ENCODE measurements at places on chromosomes 11 and 22.

- no peak for DNase-seq
Observed at GRCh38 chr11:79335681-79336080, 105.1 kb downstream of the TENM4 start.

- DNase-seq: no peak
Observed at GRCh38 chr11:45890886-45891550, 5.6 kb downstream of the MAPK8IP1 start.

- DNase-seq: no peak
Observed at GRCh38 chr11:62805961-62806441, 761 bp upstream of the NXF1 start.

DNA sequence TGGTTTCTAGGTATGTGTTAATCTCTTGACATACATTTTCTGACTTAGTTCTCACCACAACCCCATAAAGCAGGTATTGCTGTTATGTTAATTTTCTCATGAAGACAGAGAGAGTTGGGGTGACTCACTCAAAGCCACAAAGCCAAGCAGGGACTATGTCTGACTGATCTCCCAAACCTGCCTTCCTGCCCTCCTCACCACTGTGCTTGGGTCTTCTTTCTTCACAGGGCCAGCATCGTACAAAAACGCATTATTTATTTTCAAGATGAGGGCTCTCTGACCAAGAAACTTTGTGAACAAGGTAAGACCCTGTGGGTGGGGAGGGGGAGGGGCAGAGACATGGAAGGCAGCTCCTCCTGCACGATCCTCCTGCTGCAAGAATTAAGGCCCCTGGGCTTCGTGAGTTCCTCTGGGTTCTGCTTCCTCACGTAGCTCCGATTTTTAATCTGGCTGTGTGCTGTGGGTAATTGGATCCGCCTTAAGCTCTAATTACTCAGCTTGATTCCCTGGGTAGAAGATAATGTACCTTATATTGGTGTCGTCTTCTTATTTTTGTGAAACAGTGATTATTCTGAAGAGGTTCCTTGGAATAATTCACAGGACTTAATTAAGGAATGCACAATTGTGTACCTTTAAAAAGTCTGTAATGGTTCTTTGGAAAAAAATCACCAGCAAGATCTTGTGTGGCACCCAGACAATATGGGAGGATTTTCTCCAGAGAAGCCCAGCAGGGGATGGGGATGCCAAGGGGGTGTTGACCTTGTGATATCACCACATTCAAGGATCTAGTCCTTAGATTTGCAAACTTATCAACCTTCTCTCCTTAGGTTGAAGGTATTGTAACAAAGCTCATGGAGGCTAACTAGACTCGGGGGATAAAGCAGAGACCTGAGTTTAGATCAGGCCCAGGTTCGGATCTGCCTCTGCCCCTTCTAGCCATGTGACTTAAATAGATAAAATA lies 112.9 kb downstream of the SPON1 start:
- DNase-seq: no peak

GRCh38 chr11:133705873-133706272 lies 139.4 kb downstream of the SPATA19 start:
- DNase-seq: no peak

- no peak for DNase-seq
Observed at GRCh38 chr11:83456075-83456474, 169.9 kb upstream of the CCDC90B start.

DNA sequence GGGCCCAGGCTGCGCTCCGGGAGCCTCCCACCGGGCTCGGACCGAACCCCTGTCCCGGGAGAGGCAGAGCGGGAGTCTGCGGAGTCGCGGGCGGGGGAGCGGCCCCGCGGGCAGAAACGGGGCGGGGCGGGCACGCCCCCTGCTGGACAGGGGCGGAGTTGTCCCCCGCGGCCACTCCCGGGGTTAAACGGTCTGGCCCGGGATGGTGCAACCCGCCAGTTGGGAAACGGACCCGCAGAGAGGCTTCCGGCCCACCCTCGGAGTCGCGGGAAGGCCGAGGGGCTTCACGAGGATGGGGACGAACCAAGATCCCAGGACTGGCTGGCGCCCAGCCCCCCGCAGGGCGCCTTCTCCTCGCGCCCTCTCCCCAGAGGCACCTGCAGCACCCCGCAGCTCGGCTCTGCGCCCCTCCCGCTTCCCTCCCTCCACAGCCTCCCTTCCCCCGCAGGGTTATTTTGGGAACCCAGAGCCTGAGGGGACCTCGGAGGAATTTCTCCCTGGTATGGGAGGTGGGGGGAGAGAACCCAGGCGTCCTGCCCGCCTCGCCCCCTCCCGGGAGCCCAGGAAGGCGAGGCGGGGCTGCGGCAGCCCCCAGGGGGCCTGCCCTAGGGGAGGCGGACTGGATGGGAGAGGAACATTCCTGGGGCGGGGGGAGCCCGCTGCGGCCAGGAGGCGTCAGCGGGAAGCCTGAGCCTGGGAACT lies 902 bp downstream of the RASGRP2 start:
- peak; percentile 48 for DNase-seq

Measured in omental fat pad (tissue), 4 donors.